ENCODE measurements at places on chromosomes 3 and 15. TPM values are rescaled to one million over a fixed set of nuclear protein-coding genes. Genes with fewer than 3 reads are reported as not detected.

PLSCR5 gene
- total RNA-seq, result not detected

GPR27 gene
- 1.9 TPM for total RNA-seq

MAP1A gene
- 0.21 TPM for total RNA-seq

ATP10A gene
- 0.21 TPM for total RNA-seq

PCSK6 gene
- total RNA-seq, result 1.7 TPM

ROPN1 gene
- not detected for total RNA-seq

CACNA2D3 gene
- total RNA-seq, result not detected

FHIT gene
- total RNA-seq, result 2.7 TPM
